B cell (primary cell): ENCODE measurements at places on chromosomes 11 and 22.
A peak's percentile ranks its signal among the peaks of the same experiment; 100 is the strongest.

- DNase-seq: no peak
Measured at GRCh38 chr11:37817727-37818270, 1219.8 kb upstream of the RAG2 start.

GRCh38 chr11:2685051-2685450 is 14.7 kb downstream of the KCNQ1OT1 start:
- no peak for DNase-seq

DNA sequence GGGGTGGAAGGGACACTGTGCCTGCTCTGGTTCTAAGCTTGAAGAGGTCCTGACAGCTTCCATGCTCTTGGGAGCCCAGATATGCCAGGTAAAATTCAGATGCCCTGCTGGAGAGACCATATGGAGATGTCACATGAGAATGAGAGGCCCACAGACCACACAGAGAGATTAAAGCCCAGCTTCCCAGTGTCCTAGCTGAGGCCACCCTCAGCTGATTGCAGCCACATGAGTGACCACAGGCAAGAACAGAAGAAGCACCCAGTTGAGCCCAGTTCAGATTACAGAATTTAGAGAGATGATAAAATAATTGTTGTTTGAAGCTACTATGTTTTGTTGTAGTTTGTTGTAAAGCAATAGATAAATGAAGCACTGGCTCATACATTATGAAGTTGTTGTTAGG is 14.4 kb upstream of the PVALB start:
- no peak for DNase-seq

- DNase-seq: no peak
Measured at GRCh38 chr11:27255447-27255828, 107.6 kb downstream of the CCDC34 start.

GRCh38 chr11:75199412-75199955 is 41.1 kb upstream of the TPBGL start:
- DNase-seq: no peak

GRCh38 chr11:69540118-69541000 is 58.9 kb downstream of the LINC01488 start:
- no peak for DNase-seq

GRCh38 chr11:60316317-60316716 is 10.7 kb upstream of the MS4A6E start:
- no peak for DNase-seq

DNA sequence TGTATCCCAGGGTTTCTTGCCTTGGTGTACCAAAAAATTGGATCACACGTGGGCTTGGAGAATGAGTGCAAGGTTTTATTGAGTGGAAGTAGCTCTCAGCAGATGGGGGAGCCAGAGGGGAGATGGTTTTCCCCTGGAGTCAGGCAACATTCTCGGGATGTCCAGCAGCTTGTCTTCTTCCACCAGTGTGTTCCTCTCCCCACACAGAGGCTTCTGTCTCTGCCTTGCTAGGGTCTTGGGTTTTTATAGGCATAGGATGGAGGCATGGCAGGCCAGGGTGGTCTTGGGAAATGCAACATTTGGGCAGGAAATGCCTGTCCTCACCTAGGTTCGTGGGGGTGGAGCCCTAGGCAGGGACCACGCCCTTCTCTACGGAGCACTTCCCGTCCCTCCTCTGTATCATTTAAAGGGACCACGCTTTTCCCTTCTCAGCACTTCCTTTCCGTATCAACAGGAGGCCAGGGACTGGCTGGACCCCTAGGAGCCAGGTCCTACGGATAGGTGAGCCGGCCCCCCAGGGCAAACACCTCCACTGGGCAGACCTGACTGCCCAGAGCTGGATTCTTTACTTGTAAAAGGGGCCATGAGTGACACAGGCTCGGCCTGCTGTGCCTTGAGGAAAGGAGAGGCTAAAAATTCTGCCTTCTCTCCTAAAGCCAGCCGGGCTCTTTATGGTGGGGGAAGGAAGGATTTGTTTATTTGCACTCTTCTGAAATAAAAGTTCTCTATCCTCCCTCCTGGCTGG is 55.3 kb upstream of the CCDC188 start:
- DNase-seq: peak; percentile 70

DNA sequence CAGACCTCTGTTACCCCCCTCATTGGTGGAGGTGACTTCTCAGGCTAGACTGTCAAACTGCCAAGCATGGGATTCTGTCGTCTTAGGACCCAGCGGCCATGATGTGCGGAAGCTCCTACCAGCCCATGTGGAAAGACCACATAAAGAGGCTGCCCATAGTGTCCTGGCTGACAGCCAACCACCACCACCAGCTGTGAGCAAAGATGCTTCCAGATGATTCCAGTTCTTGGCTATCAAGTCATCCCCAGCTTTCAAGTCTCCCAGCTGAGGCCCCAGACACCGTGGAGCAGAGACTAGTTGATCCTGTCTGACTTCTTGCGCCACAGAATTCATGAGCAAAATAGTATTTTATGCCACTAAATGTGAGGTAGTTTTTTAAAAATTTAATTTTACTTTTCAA is 32.9 kb downstream of the SCUBE1 start:
- DNase-seq: no peak

DNA sequence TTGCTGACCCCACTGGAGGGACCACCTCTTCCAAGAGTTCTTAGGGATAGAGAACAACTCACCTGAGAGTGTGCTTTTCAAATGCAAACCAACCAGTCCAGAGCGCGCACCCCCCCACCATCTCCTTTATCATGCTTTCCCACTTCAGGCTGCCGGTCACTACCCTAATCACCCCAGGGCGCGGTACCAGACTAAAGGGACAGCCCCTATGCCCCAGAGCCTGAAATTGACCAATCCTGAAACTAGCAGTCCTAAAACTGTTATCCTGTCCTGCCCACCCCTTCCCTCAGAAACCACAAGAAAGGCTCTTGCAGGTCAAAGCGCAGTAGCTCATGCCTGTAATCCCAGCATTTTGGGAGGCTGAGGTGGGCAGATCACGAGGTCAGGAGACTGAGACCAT is 37.0 kb downstream of the NEAT1 start:
- no peak for DNase-seq

- no peak for DNase-seq
Measured at GRCh38 chr11:16149476-16149875, 206.9 kb downstream of the SOX6 start.

- DNase-seq: no peak
Measured at GRCh38 chr22:22815397-22816170, 72.0 kb upstream of the IGLL5 start.

GRCh38 chr22:23090457-23090835 is 20.1 kb downstream of the GNAZ start:
- DNase-seq: no peak

DNA sequence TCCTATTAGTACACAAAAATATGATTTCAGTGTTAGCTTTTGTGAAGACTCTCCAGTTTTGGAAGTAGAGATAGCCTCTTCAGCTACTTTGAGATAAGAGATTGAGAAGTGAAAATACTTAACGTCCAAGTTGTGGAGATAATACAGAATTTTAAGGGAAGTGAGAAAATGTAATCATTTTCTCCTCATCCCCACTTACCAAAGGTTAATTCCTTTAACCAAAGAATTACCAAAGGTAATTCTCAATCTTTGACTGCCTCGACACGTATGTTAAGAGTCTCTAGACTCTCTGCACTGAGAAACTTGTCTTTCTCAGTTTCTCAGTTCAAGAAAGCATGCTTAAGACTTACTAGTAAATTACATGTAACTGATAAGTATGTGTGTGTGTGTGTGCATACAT is 15.3 kb downstream of the C11orf54 start:
- DNase-seq: no peak

DNA sequence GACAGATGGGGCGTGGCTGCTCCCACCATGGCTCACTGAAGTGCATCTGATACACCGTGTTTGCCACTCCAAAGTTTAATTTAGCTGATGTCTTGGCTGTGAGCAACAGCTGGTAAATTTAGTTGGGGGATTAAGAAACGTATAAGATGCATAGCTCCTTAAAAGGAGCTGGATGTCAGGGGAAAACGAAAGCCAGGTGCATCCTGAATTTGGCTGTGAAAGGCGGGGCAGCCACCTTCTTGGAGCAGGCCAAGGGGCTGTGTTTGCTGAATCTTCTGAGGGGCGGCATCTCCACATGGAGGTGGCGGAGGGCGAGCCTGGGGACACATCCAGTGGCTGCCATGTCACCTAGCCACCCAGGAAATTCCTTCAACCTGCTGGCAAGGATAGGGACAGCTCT is 20.7 kb upstream of the NCF4 start:
- DNase-seq: no peak

DNA sequence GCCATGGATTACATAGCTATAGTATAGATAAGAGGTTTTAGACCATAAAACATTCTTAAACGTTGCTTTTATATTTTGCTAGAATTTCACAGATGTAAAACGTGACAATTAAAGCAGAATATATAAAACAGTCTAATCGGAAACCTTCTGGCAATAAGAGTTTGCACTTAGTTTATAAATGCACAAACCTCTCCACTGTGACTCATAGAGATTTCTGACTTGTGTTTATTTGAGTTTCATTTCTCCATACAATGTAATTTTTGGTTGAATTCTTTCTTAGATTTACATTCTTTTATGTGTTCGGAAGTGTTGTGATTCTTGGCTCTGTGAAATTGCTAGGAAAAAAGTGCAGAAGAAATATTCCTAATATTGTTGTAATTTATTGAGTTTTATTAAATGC is 288.7 kb upstream of the CTSC start:
- DNase-seq: no peak

DNA sequence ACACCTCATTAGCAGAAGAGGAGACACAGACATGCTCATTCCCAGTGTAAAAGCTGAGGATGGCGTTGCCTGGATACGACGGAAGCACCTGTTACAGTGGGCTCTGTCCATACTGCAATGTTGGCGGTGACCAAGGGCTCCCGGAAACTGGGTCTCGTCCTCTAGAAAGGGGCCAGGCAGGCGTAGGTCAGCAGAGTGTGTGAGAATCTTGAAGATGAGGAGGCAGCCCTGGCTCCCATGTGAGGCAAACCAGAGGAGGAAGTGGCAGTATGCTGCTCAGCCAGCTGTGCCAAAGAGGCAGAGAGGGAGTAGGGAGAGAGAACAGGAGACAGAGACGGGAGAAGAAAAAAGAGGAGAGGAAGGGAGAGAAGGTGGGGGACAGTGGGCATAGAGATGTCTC is 10.3 kb downstream of the LTO1 start:
- DNase-seq: no peak

DNA sequence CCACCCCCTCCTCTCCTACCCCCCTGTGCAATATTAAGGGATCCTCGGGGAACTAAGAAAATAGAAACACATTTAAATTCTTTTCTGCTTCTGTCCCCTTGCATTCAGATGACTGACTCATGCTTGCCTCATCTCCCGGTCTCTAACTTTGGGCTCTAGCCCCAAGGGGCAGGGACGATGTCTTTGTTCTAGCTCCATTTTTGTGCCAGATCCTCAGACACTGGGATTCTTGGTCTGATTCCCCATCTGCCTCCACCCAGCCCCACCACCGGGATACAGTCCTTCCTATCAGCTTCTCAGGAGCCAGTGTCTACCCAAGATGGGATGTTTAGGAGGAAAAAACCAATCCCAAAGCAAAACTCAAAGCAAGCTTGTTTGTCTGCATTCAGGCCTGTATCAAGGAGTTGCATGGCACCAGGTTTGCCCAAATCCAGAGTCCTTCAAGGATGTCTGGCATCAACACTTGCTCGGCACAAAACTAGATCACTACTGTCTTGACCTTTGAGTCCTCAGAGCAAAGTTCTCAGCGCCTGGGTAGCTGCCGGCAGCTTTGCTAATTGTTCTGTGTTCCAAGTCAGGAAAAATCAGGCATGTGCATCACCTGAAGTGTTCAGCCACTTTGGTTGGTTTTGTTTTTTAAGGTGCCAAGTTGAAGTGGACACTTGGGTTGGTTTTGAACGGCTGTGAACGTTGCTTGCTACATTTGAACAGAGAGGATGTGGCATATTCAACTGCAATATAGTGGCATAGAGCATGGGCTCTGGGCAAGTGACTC is 212.8 kb downstream of the DSCAML1 start:
- DNase-seq: no peak

GRCh38 chr11:128946648-128947047 is 4.0 kb upstream of the TP53AIP1 start:
- no peak for DNase-seq

- no peak for DNase-seq
Measured at GRCh38 chr11:67278135-67278938, 10.8 kb upstream of the ANKRD13D start.

GRCh38 chr22:22959147-22959827 is 71.7 kb downstream of the IGLL5 start:
- peak; percentile 90 for DNase-seq

DNA sequence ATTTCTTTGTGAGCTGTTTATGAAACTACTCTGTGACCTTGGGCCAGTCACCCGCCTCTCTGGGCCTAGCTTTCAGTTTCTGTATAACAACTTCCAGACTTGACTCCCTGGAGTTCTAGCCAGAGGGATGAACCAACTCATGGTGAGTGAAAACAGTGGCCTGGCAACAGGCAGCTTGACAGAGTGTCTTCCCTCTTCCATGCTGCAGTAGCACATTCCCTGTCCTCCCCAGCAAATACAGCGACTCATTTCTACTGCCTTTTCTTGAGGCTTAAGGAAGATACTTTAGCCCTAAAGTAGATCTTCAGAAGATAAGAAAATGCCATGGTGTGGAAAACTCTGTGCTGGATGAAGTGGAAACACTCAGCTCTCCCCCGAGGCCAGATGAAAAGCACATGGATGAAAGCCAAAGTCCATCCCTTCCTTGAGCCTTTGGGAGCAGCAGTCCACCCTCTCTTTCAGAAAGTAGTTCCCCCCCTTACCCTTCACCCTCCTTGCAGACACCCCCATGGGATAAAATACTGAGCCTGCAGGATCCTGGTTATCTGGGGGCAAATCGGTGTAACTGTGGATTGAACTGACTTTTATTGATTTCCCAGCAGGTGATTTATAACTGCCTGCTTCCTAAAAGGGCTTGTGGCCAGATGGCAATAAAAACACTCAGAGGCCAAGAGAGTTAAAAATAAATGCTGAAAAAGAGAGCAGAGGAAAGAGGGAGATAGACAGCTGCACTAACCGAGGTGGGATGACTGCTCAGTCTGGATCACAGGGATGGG is 24.1 kb downstream of the IRAG1 start:
- DNase-seq: no peak

DNA sequence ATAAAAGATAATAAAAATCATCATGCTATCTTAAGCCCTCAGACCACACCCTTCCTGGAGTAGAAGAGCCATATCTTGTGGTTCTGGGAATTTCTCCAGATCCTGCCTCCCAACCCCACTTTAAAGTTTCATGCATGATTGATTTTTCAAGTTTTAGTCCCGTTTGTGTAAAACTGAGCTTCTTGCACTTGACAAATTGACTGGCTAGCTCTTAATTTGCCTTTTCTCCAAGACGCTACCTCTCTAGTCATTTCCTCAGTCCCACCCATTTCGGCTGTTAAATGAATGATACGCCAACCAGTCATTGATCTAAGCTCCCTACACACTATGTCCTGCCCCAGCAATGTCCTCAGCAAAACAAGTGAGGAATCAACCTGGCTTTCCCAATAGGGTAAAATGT is 71.8 kb upstream of the TEAD1 start:
- no peak for DNase-seq

DNA sequence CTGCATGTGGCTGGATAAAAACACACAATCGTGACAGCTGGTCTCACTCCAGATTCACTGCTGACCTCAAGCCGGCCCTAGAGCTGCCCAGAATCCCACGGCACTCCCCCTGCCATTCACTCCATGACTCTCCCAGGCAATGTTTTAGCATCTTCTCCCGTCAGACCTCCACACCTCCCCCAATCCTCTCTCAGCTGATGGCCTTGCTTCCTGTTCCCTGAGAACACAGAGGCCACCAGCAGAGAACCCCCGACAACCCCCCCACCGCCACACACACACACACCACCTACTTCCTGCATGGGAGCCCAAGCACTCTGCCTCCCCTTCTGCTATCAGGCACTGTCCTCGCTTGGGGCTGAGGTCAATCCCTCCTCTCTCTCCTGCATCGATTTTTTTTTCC is 9.3 kb downstream of the TNKS1BP1 start:
- DNase-seq: no peak
